ENCODE measurements at places on chromosomes 7 and 10.

GRCh38 chr7:96330193-96330592 lies 8.3 kb upstream of the SLC25A13 start:
- DNase-seq: no peak

DNA sequence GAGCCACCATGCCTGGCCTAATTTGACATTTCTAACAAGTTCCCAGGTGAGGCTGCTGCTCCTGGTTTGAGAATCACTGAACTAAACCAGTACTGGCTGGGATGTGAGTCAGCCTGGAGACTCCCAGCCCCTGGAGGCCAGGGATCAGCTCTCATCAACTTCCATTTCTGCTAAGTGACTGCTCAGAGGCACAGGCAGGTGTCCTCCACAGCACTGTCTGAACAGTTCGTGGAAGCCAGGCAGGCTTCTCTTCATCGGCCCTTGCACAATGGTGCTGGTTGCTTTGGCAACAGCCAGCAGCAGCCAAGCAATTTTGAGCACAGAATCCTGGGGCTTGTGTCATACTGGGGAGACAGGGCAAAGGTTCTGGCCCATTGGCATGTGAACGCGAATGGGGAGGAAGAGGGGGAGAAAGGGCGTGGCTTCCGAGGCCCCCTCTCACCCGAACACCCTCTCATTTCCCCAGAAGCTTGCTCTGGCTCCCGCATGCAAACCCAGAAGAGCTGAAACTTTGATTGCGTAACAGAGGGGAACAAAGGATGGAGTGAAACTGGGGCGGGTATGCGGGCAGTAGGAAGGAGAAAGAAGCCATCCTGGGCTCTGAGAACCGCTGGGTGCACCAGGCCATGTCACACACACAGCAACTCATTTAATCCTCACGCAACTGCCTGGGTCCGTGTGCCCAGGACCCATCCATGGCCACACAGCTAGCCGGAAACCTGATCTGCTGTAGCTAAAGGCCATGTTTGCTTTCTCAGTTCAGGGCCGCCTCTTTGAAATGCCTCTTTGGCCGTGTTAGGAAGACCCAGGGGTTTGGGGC lies 9.0 kb upstream of the POR start:
- no peak for DNase-seq

GRCh38 chr7:70104243-70104642 lies 506.0 kb downstream of the AUTS2 start:
- no peak for DNase-seq

DNA sequence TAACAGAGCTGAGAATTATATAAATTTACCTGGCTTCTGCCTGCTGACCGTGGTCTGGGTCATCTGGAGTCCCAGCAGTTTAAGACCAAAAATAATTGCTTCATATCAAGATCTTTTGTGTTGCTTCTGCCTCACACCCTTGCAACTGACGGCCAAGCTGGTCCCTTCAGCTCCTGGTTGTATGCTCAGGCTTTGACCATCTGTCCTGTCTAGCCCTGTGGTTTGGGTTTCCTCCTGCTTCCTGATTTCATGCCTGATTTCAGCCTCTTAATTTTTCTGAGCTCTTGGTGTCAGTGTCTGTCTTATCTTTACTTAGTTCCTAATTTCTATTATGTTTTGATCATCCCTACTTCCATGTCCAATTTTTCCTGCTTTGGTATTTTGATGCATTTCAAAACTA lies 87.9 kb upstream of the PLXDC2 start:
- DNase-seq: no peak

- no peak for DNase-seq
Measured at GRCh38 chr10:46556515-46557318, at the start of gene GPRIN2. Gene GPRIN2, minus strand, starts transcription at chr10:46556658. Its CDS starts 5,922 bp downstream, at chr10:46550736.

DNA sequence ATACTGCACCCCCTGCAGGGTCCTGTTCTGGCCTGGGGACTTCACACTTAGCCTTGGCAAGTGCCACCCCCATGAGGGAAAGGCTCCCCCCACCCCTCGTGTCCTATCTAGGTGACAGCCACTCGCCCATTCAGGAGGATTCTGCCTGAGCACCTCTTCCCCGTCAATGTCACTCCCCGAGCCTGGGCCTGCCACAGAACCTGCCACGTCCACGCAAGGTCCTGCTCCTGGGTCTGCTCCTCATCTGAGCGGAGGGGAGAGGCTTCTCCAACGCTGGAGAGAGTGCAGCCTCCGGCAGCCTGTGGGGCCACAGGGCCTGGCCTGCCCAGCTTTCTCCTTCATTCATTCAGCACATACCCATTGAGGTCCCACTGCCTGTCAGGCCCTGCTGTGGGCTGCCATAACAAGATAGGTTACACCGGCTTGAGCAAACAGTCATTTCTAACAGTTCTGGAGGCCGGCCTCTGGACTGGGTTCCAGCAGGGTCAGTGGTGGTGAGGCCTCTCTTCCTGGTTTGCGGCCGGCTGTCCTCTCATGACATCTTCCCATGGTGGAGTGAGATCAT lies 92.0 kb upstream of the RET start:
- DNase-seq: no peak

DNA sequence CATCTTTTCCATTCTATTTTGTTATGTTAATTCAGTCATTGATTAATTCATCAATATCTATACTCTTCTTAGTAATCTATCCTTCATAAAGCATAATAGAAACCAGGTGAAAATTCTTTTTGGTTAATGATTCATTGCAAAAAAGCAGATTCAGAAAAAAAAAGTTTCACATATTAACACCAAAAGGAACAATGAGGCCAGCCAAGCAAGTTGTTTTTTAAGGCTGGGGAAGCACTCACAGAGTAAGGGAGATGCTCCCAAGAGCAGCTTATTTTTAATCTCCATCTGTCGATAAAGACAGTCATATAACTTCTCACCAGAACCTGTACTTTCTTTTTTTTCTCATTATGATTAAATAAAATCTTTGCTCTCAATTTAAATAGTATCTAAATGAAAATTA lies 95.8 kb downstream of the CACNA2D1 start:
- no peak for DNase-seq

GRCh38 chr7:5294169-5294987 lies 11.6 kb downstream of the SLC29A4 start:
- no peak for DNase-seq

DNA sequence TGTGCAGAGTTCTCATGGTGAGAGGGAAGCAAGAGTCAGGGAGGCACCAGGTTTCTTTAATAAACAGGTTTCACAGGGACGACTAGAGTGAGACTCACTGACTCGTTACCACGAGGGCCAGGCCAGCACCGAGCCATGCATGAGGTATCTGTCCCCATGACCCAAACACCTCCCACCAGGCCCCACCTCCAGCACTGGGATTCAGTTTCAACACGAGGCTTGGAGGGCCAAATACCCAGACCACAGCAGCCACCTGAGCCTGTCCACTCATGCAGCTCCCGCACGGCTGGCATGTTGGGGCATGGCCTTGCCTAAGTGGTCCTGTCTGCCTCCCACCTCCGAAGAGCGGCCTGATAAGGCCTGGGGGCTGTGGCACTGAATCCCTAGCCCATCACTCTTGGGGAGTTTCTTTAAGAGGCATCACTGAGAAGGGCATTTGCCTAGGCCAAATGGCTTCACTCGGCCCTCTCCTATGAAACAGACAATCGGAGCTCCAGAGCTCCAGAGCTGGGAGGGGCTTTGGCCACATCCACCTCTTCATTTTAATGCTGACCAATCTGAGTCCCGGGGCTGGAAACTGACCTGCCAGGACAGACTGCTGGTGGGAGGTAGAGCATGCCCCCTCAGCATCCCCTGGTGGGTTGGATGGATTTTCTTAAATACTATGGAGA lies 157.8 kb downstream of the DNAJB6 start:
- DNase-seq: no peak

DNA sequence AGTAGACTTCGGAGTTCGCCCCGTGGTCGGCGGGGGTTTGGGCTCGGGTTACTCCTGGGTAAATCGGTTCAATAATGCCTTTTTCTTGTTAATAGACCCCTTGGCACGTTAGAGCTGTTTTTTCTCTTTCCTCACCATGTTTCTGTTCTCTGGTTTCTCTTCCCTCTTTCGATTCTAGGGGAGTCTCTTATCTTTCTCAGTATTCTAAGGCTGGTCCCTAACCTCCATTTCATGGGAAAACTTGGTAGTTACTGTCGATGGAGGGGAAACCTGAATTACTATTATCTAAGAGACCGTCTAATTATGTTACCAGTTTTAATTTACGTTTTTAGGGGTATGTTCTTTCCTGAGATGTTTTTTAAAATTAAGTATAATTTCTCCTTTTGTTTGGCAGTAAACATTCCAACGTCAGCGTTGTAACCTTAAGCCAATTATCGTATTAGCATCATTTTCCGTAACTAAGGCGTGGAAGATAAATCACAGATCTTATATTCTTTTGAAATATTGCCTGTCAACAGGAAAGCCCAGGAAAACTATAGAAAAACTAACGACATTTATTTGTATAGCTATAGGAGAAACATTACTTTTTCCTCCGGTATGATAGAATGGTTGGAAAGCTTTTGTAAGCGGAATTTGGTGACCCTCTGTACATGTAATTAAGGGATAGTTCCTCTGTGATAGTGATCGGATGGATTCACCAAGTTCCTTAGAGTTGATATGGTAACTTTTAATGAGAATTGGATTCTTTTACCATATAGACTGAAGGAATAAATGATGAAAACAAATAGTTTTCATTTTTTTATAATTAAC lies 847 bp downstream of the BTAF1 start:
- DNase-seq: no peak

- DNase-seq: no peak
Measured at GRCh38 chr7:45073031-45073785, 15.6 kb downstream of the NACAD start.

DNA sequence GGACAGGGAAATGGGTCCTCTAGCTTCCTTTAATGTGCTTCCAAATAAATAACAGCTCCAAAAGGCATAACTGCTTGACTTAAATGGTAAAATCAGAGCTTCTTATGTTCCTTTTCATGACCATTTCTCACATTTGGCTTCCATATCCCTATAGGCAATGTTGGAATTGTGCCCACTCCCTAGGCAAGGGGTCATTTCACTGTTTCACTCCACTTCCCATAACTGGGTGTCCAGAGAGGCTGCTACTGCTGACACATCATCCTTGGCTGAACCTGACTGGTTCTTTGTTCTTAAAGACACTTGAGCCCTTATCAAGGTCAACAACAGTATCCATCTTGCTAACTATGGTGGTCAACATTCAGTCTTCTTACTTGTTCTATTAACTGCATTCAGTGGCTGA lies 37.1 kb downstream of the PRTFDC1 start:
- DNase-seq: no peak

DNA sequence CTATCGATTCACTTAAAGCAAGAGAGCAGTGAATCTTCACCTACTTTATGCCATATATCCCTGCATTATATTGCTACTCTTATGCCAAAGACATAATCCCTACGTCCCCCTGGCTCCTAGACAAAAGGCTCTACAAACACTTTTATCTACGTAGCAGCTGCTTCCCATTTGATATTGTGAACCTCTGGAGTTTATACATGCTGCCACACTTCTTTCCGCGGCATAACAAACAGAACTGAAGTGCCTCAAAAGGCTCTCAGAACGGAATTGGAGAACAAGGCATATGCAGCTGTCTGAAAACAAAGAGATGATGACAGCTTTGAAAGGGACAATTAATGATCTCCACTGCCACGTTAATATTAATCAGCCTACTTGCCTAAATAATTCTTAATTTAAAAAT lies 985.6 kb upstream of the LRRN3 start:
- DNase-seq: peak; percentile 92

- DNase-seq: no peak
Measured at GRCh38 chr7:94160719-94161435, 156.7 kb upstream of the BET1 start.

DNA sequence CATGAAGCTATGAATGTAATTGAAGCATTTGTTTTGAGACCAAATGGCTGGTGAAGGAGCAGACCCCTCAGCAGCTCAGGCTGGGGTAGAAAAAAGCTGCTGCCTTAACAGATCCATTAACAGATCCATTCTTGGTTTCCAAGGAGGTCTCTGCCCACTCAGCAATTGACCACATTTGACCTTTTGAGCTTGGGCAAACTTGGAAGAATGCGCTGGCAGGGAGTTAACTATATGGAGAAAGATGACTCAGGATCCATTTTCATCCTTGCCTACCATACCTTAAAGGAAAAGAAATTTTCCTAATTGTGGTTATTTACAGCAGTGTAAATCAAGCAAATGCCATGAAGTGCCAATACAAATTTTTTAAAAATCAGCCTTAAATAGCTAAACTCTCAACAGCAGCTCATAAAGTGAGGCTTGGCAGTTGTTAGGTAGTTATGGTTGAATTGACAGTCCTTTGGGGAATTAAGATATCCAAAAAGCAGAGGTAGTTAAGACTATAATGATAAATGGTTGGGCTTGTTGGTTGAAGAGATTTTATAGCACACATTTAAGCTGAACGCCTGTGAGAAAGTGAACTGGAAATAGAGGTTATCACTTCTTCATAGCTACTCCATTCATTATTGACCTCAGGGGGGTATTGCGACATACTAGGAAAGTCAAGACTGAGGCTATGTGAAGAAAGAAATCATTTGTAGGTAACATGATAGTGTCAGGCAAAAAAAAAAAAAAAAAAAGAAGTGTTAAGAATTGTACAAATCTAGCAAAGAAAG lies 83.9 kb downstream of the MKX start:
- no peak for DNase-seq

DNA sequence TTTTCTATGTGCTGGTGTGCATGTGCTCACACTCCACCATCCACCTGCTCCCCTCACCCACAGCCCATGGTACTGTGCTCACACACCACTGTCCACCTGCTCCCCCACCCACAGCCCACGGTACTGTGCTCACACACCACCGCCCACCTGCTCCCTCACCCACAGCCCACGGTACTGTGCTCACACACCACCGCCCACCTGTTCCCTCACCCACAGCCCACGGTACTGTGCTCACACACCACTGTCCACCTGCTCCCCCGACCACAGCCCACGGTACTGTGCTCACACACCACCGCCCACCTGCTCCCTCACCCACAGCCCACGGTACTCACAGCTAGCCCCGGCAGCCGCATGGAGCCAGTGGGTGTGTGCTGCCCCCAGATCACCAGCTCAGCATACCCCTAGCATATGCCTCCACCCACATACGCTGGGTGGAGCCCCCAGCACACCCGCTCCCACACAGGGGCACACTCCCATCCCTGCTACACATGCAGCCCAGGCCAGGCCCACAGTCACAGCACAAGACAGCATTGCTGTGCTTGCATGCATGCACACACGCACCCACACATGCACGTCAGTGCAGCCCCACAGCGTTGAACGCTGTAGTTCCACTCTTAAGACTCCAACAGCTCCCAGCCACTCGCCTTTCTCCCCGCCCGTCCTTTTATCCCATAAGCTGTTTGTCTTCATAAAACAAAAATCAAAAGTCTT lies 62.0 kb downstream of the PAX2 start:
- DNase-seq: no peak

DNA sequence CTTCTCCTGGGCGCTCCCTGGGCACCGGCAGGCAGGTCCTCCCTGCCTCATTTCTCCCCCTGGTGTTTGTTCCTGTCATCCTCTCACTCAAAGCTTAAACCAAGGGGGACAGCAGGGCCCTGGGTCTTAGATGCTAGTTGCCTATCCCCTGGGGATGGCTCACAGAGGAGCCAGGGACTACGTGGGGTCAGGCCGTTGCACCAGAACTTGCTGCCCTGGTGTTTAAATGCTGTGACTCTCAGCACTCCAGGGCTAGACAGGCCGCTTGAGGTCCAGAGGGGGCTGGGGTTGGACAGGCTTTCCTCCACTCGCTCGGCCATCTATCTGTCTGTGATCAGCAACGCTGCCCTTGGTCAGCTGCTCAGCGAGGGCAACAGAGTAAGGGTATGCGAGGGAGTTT lies 340.3 kb downstream of the CXCL12 start:
- DNase-seq: no peak

GRCh38 chr7:20283385-20283784 lies 47.3 kb upstream of the ITGB8 start:
- no peak for DNase-seq

Data from NCI-H2029 (cell line).